ENCODE measurements at places on chromosomes 7 and 10.

DNA sequence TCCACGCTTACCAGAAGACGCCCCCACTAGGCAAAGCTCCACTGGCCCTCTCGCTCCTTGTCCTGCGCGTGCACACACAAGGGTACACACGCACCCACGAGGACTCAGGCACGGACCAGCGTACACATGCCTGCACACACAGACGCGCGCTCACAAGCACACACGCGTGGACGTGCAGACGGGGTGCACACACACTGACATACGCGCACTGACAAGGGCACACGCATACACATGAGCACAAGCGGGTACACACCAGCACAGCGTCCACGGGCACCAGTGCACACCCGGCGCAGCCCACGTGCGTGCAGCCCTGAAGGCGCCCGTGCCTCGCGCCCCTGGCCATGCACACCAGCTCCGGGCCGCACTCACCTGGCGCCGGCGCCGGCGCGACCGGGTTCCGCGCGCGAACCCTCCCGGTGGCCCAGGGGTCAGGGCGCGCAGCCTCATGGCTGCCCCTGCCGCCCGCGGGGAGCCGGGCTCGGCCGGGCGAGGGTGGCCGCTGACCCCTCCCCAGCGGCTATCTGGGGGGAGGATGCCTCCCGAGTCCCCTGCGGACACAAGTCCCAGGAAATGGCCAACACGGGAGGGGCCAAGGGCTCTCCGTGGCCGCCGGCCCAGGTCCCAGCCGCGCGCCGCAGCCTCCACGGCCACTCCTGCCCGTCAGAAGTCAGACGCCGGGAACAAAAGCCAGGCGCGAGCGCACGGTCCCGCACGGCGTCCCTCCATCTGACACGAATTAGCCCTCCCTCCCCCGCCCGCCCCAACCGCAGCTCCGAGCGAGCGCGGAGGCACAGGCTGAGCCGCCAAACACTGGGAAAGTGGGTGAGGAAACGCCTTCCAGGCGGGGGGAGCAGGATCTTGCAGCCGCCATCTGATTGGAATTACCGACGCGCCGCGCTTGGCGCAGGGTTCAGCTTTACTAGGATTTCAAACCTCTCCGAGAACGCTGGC lies 45.0 kb downstream of the TNS3 start:
- DNase-seq = no peak

DNA sequence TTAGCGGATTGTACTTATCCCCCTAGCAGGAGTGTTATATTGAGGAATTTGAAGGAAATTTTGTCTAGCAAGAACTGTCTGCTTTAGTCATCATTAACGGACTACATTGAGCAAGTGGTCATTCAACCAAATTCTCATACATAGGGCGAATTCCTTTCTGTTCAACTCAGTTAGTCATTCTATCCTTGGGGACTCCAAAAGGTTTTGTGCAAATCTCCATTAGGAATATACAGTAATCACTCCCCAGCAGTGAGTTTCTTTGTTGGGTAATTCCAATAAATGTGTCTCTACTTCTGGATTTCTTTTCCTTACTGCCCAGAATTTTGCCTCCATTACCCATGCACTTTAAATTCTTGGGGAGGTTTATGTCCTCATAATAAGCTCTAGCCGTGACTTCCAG lies 51.1 kb downstream of the EPDR1 start:
- DNase-seq = no peak

- DNase-seq = no peak
These were observed 60.9 kb downstream of the MRPL32 start for GRCh38 chr7:42993038-42993437.

- DNase-seq = no peak
These were observed 121.6 kb downstream of the LRRC18 start for GRCh38 chr10:48818081-48818480.

DNA sequence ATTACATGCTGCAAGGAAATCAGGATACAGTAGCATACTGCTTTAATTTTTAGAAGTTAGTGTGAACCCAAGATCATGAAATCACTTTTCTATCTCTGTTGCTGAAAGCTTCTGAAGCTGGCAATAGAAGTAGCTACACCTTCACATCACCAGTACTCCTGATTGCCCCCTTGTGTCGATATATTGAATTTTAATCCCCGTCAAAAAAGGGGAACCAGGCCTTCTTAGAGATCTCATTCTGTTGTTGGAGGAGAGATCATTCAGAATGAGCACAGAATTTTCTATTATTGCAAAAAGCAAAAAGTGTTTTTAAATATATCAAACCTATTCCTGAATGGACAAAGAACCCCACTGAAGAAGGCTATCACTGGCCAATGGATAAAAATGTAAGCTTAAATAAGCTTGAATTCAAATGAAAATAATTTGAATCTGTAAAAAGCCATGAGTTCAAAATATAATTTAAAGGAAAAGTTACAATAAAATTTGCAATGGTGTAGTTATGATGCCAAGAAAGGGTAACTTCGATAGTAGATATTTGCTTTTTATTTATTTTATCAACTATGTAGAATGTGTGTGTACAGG lies 39.7 kb upstream of the TEX47 start:
- DNase-seq = no peak

- DNase-seq = no peak
These were observed 6.2 kb upstream of the ZAN start for GRCh38 chr7:100726996-100727761.

Data from naive thymus-derived CD8-positive, alpha-beta T cell (primary cell).